ENCODE measurements at places on chromosomes 11 and 22.
A peak's percentile ranks its signal among the peaks of the same experiment; 100 is the strongest.

- no peak for DNase-seq
These were observed 661.4 kb upstream of the FAT3 start for GRCh38 chr11:91563176-91563575.

DNA sequence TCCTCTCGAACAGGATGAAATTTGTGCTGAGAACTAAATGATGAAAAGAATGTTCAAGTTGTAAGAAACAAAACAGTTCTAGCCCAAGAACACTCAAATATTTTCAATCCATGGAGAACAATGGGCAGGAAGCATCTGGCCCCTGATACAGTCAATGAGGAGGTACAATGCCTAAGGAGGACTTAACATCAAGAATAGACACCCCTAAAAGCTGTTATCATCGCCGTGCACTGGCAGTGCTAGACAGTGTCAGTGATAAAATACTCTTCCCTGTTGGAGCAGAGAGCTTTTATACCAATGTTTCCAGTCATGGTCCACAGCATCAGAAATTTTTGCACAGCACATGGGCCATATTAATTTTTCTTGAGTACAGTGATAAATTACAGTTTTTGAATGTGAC, 20.2 kb upstream of the VSTM5 start:
- no peak for DNase-seq

- no peak for DNase-seq
These were observed 1.6 kb downstream of the LMO1 start for GRCh38 chr11:8261921-8262551.

DNA sequence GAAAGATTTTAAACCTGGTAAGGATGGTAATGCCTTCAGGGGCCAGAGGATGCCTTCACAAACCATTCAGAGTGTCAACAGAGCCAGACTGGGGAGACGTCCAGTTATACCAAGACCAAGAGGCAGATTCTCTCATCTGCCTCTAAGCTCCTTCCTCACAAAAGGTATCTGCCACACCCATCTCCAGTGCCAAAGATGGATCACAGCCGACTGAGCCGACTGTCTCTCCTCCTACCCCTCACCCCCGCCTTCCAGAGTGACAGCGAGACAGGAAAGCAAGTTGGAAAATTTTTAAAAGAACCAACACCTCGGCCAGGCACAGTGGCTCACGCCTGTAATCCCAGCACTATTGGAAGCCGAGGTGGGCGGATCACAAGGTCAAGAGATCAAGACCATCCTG, 79.1 kb upstream of the AKIP1 start:
- no peak for DNase-seq

DNA sequence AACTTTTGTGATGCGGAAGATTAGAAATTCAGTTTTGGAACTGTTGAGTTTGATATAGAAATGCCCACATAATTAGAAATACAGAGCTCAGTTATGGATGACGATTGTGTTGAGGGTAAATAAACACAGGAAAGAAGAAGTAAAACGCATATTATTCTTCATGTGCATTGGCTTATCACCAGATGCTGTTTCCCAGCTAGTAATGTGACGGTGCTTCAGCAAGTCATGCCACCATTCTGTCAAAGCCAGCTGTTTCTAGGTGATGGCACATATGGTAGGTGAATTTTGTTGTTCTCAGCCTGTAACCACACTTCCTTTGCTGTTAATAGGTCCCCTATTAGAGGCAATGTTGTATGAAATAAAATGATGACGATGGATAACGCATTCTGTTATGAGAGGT, 68.9 kb downstream of the C11orf65 start:
- no peak for DNase-seq

DNA sequence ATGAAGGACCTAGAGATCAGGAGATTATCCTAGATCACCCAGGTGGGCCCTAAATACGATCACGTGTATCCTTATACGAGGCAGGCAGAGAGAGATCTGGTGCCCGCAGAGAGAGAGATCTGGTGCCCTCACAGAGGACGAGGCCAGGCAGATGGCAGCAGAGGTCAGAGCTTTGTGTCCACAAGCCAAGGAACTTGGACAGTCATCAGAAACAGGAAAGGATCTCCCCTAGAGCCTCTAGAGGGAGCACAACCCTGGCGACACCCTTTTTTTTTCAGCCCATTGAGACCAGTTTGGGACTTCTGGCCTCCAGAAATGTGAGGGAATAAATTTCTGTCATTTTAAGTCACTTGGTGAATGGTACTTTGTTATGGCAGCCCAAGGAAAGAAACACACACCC, 25.5 kb upstream of the TIMP3 start:
- no peak for DNase-seq

DNA sequence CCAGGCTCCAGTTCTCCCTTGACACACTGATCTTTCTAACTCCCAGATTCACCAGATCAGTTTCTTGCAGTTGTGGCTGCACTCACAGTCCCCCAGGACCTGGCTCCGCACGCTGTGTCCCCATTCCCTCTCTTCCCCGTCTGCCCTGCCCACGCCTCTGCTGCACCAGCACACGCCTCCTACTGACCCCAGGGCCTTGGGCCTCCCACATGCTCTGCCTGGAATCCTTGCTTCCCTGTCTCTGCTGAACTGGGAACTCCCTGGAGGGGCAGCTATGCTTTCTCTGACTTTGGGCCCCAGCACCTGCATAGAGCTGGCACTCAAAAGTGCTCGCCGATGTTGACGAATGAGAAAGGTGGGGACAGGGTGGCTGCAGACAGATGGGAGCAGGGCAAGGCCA, 68.9 kb downstream of the MYO7A start:
- no peak for DNase-seq

GRCh38 chr11:119445379-119445778, 22.4 kb upstream of the THY1 start:
- no peak for DNase-seq

DNA sequence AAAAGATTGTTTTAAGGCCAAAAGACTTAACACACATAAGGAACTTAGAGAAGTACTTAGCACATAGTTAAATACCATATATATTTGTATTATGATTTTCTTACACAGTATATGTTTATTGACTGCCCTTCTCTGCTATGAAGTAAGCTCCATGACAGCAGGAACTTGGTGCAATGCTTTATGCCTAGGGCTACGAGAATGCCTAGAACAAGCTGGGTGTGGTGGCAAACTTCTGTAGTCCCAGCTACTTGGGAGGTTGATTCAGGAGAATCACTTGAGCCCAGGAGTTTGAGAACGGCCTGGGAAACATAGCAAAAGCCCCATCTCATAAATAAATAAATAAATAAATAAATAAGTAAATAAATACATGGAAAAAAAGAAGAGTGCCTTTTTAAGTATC, 1.9 kb downstream of the SLC5A12 start:
- DNase-seq = no peak

DNA sequence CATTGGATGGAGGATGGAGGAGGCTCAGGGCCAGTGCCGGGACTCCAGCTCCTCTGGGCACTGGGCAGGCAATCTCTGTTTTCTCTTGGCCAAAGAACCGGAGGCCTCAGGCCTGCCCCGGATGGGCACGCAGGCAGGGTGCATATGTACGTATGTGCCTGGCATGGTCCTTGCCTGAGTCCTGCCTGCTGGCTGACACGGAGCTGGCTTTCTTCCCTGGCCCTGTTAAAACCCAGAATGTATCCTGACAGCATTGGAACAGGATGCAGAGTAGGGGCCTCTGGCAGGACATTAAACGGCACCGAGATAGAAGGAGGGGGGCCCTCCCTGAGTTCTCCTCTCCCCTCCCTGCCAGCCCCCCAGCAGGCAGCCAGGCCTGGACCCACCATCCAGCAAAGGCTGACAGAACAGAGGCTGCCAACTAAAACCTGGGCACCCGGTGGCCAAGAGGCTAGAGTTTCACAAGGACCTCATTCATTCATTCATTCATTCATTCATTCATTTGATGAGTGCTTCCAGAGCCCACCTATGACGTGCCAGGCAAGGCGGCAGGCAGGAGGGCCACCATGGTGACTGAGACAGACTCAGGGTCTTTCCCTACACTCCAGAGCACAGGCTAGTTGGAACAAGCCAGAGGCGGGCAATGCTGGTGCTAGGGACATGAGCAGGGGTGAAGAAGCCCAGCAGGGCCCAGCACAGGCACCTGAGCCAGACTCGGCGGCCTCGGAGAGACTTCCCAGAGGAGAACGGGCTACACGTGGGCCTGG, 28.8 kb downstream of the FLRT1 start:
- no peak for DNase-seq

GRCh38 chr11:1943977-1944376, 3.2 kb upstream of the MRPL23 start:
- no peak for DNase-seq

- no peak for DNase-seq
These were observed 1.8 kb upstream of the OR5B21 start for GRCh38 chr11:58509748-58510147.

DNA sequence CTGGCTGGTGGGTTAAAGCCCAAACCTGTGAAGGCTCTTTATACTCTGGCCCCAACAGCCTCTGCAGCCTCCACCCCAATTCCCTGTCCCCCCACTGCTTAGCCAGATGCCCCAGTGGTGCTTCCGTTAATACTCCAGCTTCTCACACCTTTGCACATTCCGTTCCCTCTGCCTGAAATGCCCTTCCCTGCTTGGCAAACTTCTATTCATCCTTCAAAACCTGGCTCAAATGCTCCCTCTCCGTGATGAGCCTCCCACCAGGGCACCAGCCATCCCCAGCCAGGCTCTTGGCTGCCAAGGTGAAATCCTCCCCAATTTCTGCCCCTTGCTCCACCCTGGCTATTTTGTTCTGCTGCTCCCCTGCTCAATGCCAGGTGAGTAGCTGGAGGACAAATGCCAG, 12.5 kb upstream of the FADS3 start:
- no peak for DNase-seq

GRCh38 chr22:23700706-23701105, 9.9 kb downstream of the RGL4 start:
- DNase-seq = no peak

DNA sequence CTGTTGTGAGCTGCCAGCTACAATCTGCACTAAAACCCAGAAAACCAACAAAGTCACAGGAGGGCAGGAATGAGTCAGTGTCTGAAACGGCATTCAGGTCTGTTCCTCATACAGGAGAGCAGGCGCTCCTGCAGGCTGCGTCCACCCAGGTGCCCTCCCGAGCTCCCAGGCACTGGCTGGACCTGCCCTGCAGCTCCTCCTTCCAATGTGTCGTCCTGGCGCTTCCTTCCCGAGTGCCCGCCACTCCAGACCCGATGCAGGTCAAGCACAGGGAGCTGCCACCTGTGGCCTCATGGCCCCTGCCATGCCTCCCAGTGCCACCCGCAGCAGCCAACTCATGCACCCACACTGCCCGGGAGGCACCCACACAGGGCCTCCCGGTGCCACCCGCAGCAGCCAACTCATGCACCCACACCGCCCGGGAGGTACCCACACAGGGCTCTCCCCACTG, 12.0 kb downstream of the BRD1 start:
- DNase-seq = peak; percentile 23

- DNase-seq = no peak
These were observed 72.4 kb upstream of the CARD18 start for GRCh38 chr11:105211806-105212554.

DNA sequence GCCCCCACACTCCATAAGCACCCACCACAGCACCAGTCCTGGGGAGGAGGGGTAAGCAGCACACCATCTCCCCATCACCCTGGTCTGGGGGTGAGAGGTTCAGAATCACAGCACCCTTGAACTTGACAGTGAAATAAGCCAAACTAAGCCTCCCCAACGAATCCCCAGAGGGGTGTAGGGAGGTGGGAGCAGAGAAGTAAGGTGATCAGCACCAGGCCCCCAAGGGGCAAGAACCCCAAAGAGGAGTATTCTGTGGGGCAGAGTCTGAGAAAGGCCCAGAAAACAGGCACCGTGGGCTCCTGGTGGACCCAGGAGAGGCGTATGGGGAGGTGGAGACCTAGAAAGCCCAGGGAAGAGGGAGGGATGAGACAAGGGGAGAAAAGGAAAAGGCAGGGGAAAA, 30.9 kb downstream of the ARAP1 start:
- no peak for DNase-seq

DNA sequence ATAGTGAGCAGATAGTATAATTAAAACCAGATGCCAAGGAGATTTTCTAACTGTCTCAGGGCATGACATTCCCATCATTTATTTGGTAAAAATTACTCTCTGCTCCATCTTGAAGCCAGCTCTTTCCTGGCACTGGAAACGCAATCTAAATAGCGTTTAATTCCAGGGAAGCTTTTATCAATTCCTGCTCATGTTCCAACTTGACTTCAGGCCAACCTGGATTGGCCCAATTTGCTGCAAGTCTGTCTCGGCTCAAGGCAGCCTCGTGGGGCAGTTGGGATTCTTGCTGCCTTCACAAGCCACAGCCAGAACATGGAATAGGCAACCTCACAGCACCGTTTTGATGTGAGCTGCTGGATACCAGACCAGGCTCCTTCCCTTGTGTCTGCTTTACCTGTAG, 1255.9 kb downstream of the TBC1D22A start:
- DNase-seq = no peak

- no peak for DNase-seq
These were observed 108.0 kb downstream of the KCNQ1OT1 start for GRCh38 chr11:2591805-2592204.

DNA sequence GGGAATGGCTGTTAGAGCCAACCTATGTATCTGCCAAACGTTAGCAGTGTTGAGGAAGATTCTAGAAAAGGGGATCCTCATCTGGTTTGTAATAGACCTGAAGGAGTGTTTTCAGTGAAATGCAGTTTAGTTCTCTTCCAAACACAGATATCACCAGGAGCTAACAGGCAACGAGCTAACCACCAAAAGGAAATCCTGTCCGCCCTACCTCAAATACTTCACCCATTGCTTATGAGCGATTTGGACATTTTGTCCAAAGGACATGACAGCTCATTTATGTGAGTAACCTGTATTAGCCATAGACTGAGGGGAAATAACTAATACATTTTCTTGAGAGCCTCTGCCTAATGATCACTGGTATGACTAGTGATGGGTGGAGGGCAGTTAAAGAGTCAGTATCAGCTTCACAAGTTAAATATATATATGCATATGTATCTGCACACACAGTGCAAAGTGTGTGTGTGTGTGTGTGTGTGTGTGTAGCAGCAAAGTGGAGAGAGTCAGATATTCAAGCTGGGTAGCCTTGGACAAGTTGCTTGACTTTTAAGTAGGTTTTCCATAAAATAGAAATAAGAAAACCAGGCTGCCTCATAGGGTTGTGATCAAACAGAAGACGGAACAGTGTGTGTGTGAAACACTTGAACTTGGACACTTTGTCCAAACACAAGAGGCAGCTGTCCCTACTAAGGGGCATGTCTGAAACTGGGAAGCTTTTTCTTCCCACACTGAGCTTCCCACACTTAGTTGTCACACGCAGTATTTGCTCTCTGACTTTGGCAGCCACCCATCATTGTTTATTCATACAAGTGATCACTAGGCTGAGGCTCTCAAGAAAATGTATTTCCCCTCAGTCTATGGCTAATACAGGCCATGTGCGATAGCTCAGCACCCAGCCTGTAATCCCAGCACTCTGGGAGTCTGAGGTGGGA, 940 bp upstream of the C11orf91 start:
- no peak for DNase-seq

GRCh38 chr22:27727673-27728451, 73.7 kb downstream of the MN1 start:
- DNase-seq = no peak

DNA sequence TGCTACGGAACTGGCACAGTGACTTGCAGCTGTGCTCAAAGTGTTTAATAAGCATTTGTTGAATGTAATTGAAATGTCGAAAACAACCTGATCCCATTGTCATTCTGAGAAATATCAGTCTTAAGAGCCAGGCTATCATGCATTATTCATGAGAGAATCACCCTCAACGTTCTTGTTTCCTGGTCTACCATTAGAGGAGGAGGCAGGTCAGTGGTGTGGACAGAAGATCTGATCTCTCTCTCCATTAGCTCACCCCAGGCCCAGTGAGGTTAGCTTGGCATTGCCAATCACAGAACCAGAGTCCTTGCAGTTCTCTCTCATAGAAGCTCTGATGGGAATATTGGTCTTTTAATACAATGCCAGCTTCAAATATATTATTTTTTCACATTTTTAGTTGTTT, 121.1 kb upstream of the SPON1 start:
- DNase-seq = no peak
